Panc1 (cell line): ENCODE measurements at places on chromosomes 4 and X. TPM values are rescaled to one million over a fixed set of nuclear protein-coding genes. Genes with fewer than 3 reads are reported as not detected.

- H3K4me1 ChIP-seq = peaks cover 15% of the 10 kb centered on the region
- no peaks in the 10 kb centered on the region for H3K36me3 ChIP-seq
- no peak overlapping the region for H3K27ac ChIP-seq
- DNase-seq = no peak
- no peaks in the 10 kb centered on the region for H3K27me3 ChIP-seq
These were observed 238.8 kb downstream of the OR13H1 start for GRCh38 chrX:131782646-131783045.

Gene L1CAM
- 819 TPM for total RNA-seq

Gene TASL
- not detected for total RNA-seq

DNA sequence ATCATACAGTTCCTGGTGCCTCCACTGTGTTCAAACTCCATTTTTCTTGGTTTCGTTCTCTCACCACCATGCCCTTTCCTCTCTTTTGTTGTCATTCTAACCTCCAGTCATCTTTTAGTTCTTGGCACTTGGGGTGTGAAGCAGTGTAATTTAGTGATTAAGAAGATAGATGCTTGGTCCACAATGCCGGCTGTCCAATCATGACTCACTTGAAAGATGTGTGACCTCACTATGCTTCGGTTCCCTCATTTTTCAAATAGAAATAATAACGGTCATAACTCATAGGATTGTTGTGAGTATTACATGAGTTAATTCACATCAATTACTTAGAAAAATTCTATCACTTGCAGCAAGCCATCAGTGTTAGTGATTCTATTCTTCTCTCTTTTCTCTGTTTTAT, 327.8 kb downstream of the ADGRL3 start:
- DNase-seq = no peak
- no peak overlapping the region for H3K4me3 ChIP-seq
- H3K27me3 ChIP-seq = no peaks in the 10 kb centered on the region
- no peak overlapping the region for H3K27ac ChIP-seq
- no peaks in the 10 kb centered on the region for H3K36me3 ChIP-seq

DNA sequence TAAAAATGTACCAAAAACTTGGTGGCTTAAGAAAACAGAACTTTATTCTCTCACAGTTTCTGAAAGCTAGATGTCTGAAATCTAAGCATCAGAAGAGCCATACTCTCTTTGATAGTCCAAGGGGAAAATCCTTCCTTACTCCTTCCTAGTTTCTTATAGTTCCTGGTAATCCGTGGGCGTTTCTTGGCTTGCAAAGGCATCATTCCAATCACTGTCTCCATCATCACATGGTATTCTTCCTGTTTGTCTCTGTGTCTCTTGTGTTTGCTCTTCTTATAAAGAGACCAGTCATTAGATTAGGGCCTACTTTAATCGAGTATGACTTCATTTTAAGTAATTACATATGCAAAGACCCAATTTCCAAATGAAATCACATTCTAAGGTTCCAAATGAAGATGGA, 118.9 kb upstream of the FSTL5 start:
- H3K27me3 ChIP-seq = no peaks in the 10 kb centered on the region
- no peak overlapping the region for H3K4me3 ChIP-seq
- no peaks in the 10 kb centered on the region for H3K36me3 ChIP-seq
- no peaks in the 10 kb centered on the region for H3K4me1 ChIP-seq
- H3K27ac ChIP-seq = no peak overlapping the region
